ENCODE measurements at places on chromosomes 4 and X. TPM values are rescaled to one million over a fixed set of nuclear protein-coding genes. Genes with fewer than 3 reads are reported as not detected.

- DNase-seq = no peak
These were observed 17.8 kb downstream of the SCFD2 start for GRCh38 chr4:53348046-53348445.

GRCh38 chrX:143873343-143873742 lies 10.5 kb upstream of the UBE2NL start:
- DNase-seq = no peak

- DNase-seq = no peak
These were observed 209.4 kb downstream of the VEGFC start for GRCh38 chr4:176583278-176583677.

DNA sequence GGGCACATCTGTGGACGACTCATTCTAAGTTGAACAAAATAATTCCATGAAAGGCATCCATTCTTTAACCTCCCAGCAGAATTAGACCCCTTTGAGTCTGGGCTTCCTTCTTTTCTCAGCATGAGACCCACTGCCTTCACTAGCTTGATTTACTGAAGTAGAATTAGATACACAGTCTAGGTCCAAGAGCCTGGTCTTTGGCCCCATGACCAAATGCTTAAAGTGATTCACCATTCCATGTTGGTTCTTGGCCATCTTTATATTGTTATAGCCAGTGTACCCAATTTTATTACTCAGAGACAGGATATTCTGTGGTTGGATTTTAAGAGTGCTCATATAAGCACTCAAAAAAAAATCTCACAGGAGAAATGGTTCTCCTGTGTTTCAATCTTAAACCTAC lies 155.3 kb upstream of the GPC4 start:
- no peak for DNase-seq

DNA sequence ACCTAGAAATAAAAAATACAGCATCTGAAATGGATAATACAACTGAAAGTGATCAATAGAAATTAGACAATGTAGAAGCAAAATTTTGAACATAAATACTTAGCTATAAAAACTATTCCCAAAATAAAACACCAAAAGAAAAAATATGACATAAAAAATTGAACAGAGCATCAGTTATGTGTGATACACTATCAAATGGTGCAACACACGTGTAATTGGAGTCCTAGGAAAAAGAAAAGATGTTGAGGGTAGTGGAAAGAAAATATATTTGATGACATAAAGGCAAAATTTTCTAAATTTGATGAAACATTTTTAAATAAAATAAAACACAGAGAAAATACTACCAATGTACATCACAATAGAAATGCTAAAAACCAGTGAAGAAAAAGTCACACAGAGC lies 63.1 kb downstream of the NPY2R start:
- no peak for DNase-seq

- no peak for DNase-seq
These were observed 11.3 kb upstream of the CHRNA9 start for GRCh38 chr4:40323866-40324265.

DNA sequence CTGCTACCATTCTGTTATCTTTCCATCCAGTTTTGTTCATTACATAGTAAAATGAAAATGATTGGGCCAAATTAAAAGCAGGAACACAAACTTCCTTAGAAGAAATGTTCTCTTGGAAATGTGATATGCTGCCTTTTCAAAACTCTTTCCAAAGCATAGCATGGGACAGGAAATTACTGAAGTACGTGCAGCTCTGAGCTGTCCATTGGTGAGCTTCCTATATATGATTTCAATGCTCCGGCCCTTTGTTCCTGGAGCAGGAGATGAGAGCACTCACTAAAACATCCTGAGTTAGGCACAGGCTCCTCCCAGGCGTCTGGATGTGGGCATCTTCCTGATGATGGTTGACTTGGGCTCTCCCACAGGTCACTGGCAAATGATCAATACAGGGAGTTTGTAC lies 33.0 kb upstream of the ANXA3 start:
- DNase-seq = no peak

DNA sequence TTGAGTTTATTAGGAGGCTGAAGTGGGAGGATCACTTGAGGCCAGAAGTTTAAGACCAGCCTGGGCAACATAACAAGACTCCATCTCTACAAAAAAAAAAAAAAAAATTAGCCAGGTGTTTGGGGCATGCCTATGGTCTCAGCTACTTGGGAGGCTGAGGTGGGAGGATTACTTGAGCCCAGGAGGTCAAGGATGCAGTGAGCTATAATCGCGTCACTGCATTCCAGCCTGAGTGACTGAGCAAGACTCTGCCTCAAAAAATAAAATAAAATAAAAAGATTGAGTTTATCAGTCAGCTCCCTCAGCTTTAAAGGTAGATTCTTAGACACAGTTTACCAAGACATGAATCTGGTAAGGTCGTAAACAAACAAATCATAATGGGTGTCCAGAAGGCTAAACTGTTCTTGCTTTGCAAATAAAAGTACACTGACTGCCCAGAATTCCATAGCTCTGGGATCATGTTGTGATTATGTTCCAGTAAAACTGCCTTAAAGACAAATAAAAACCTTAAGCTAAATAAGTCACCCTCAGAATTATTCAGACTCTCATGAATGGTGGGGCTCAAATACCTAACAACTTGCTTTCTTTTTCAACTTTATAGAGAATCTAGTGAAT lies 18.7 kb downstream of the APOO start:
- no peak for DNase-seq

GRCh38 chr4:163194593-163194992 lies 27.9 kb upstream of the NAF1 start:
- DNase-seq = no peak

Gene MTNR1A
- 1.4 TPM for polyA plus RNA-seq

Gene FAM90A26
- 0.05 TPM for polyA plus RNA-seq

Gene CT45A5
- not detected for polyA plus RNA-seq

Gene CFI
- polyA plus RNA-seq = 69.3 TPM

Gene SNX25
- 27.9 TPM for polyA plus RNA-seq

Gene CLDN22
- 0.47 TPM for polyA plus RNA-seq

Gene SYN1
- polyA plus RNA-seq = 8.1 TPM

Gene KIF4A
- polyA plus RNA-seq = 17.5 TPM

Gene ARAF
- polyA plus RNA-seq = 59.6 TPM

Gene GPR50
- 0.08 TPM for polyA plus RNA-seq

Data from right renal pelvis (tissue), 4 donors.